ENCODE measurements at places on chromosomes 3 and 15.

- DNase-seq: peak; percentile 21
Observed at GRCh38 chr3:73270839-73271483, 209.5 kb downstream of the EBLN2 start.

GRCh38 chr15:22890296-22890695 lies 51.8 kb downstream of the NIPA2 start:
- DNase-seq: no peak

- DNase-seq: peak; percentile 77
Observed at GRCh38 chr3:100333970-100334487, 528 bp upstream of the NIT2 start.

DNA sequence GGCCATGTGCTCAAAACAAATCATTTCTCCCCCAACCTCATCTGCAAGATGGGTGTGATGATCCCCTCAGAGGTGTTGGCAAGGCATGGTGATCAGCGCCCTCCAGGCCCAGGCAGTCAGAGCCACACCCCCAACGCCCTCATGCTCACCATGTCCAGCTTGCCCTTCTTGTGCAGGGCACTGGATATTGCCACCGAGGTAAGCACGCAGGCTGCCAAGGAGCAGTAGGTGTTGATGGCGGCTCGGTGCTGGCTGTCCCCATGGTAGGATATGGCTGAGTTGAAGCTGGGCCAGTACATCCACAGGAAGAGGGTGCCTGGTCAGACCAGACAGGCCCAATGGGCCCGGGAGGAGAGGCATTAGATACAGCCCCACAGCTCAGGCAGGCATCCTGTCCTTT lies 17.2 kb downstream of the RHCG start:
- DNase-seq: no peak

DNA sequence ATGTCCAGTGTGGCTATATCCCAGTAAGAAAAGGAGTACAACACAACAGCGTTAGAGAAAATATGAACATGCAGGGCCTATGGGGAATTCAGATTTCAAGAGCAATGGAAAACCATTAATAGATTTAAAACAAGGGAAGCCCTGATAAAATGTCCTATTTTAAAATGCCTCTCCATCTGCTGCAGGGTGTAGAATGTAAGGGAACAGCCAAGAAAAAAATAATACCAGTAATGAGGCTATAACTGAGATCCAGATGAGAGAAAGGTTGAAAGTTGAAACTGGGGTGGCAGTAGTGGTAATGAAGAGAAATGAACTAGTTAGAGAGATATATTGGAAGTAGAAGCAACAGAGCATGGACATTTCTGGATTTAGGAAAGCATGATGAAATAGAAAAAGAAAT lies 226.1 kb downstream of the KCNMB2 start:
- no peak for DNase-seq

DNA sequence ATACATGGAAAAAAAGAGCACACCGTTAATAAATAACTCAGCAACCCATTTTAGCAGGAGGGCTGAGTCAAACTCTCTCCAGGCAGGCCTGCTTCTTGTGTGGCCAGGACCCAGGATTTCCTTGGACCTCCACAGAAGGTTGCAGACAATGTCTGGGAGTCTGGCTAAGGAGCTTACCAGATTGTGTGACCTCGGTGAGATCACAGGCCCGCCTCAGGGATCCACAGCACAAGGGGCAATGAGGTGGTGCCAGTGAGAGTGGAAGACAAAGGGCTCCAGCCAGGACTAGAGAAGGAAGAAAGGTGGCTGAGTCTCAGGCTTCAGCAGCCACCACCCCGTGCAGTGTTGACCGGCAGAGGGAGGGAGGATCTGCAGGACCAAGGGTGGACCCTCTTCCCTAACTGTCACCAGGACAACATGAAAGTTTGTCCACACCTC lies 32.2 kb upstream of the SEC22A start:
- no peak for DNase-seq

- peak; percentile 84 for DNase-seq
Observed at GRCh38 chr3:125055913-125056745, at the start of gene HEG1. TSS of gene HEG1 (minus strand) at chr3:125055997. CDS start at chr3:125055890, 107 bp downstream.

DNA sequence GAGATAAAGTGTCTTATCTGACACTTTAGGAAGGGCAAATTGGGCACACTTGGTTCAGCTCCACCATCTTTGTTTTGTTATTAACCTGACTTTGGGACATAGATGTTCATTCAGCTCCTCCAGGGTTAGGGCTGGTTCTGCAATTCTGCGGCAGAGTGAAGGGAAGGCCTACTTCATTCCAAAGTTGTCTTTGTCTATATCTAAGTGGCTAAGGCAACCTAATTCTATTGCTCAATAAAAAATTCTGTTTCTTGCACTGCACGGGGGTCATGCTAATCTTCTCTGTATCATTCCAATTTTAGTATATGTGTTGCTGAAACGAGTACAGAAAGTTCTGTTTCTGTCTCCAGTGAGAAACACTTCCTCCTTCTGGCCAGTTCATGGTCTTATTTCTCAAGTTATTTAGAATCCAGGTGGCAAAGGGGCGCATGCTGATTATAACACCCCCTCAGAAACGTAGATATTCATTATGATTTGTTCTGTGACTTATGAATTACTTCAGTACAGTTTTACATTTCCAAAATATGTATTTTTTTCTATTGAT lies 53.5 kb downstream of the PFN2 start:
- DNase-seq: no peak

- peak; percentile 1 for DNase-seq
Observed at GRCh38 chr3:162704238-162704637, 1207.6 kb downstream of the OTOL1 start.

GRCh38 chr15:70532531-70533186 lies 230.7 kb downstream of the UACA start:
- no peak for DNase-seq

DNA sequence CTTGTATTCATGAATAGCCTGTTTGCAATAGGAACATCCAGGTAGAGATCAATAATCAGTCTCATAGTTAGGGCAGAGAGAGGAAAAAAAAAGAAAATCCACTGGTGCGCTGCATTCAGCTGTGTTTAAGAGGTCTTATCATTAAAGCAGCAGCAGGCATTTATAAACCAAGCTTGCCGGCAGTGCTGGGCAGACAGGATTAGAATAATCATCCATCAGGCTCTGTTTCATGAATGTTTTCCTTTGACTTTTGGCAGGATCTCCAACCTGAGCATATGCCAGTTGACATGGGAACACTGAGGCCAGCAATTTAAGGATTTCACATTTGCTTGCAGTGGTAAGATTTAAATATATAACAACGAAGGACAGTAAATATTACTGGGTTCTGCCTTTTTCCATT lies 305.2 kb upstream of the SEMA6D start:
- DNase-seq: no peak

- no peak for DNase-seq
Observed at GRCh38 chr15:77393471-77393840, 26.4 kb downstream of the PEAK1 start.

GRCh38 chr15:63997715-63998442 lies 48.4 kb downstream of the DAPK2 start:
- DNase-seq: no peak

- no peak for DNase-seq
Observed at GRCh38 chr3:42053476-42053875, 37.7 kb upstream of the TRAK1 start.

DNA sequence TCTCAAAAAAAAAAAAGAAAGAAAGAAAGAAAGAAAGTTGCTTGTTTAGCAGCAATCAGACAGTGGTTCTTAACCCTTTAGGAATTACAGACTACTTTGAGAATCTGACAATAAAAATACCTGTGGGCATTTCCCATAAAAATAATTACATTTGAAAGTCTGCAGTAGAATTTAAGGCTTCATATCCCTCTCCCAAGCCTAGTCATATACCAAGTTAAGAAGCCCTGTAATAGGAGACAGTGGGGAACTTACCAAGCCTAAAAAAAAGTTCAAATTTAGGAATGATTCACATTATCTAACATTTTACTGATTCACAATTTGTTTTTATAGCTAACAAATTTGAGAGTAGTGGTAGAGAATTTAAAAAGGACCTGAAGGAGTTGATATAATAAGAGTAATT lies 47.5 kb downstream of the LRRFIP2 start:
- DNase-seq: no peak

- DNase-seq: no peak
Observed at GRCh38 chr3:112966633-112967032, 8.3 kb downstream of the CD200R1 start.

DNA sequence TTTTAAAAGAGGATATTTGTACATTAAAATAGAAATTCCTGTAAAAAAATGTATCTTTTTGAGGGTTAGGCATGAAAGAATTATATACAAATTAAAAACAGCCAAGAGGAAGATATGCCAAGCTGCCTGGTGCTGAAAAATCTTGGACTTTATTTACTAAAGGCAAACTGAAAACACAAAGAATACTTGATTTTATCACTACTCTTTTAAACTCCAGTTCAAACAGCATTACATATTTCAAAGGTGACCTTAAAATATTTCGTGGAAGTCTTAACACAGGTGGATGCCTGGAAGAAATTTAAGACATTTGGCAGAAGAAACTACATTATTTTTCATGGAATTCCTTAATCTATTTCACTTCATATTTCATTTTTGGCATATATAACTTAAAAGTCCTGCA lies 101.1 kb upstream of the SLC2A2 start:
- DNase-seq: no peak

- no peak for DNase-seq
Observed at GRCh38 chr15:58566029-58566428, 134.2 kb downstream of the LIPC start.

GRCh38 chr3:17915341-17915740 lies 172.9 kb upstream of the TBC1D5 start:
- DNase-seq: no peak

DNA sequence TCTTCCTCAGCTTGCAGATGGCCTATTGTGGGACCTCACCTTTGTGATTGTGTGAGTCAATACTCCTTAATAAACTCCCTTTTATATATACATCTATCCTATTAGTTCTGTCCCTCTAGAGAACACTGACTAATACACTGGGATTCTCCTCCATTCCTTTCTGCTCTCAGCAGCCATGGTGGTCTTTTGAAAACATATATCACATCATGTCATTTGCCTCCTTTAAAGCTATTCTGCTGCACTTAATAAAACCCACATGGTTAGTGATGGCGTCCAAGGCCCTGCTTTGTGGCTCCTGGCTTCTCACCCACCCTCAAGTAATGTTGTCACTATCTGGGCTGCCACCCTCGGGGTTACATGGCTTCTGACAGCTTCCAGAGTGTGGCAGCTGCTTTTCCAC lies 169.5 kb downstream of the CADPS start:
- DNase-seq: no peak

GRCh38 chr3:39469945-39470344 lies 2.5 kb downstream of the MOBP start:
- DNase-seq: no peak

DNA sequence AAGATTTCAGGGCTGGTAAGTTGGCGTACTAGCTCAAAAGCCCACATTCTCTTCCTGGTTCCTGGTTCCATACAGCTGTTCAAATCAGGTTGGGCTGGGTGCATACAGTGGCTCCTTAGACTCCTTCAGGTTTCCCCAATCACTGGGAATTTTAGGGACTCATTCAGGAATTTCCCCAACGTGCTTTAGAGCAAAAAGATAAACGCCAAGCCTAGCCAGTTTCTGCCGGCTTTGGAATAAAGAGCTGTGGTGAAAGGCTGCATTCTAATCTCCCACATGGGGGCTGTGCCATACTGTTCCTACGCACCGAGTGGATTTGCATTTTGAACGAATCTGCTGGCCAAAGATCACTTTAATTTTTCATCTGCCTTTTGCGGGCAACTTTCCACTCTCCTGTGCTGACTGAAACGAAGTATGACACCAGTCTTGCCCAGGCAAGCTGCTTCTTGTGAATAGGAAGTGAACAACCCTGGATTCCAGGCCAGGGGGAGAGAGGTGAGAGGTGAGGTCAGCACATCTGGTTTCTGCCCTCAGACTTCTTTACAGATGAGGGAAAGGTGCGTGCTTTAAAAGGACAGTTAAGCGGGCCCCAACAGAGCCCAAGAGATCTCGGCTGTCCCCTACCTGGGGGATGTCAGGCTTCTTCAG lies 184.2 kb upstream of the PDZRN3 start:
- DNase-seq: no peak

DNA sequence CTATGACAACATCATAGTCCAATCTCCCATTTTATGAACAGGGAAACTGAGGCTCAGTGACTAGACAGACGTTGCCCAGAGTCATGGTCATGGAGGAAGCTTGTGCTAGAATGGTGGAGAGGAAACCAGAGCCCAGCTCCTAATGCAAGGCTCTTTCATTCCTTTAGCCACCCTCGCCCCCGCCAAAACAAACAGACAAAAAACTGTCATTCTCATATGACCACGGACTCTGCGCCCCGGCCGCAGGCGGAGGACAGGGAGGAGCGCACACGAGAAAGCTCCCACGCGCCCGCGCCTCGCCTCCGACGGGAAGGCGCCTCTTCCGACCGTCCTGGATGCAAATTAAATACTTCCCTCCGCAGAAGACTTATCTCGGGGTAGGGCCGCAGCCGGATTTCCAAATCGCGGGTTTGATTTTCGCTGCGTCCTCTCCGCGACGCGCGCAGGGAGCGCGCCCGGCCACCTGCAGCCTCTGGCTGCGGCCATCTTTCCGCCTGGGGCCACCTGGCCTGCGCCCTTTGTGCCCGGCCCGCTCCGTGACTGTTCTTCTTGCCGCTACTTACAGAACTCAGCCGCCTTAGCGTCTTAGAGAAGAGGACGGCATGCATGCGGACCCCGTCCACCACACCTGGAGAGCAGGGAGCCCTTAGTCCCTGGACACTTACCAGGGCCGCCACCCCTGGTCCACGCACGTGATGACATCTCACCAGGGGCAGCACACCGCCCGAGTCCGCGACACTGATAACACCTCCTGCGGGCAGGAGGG lies 670 bp upstream of the ATP13A3 start:
- DNase-seq: peak; percentile 76

DNA sequence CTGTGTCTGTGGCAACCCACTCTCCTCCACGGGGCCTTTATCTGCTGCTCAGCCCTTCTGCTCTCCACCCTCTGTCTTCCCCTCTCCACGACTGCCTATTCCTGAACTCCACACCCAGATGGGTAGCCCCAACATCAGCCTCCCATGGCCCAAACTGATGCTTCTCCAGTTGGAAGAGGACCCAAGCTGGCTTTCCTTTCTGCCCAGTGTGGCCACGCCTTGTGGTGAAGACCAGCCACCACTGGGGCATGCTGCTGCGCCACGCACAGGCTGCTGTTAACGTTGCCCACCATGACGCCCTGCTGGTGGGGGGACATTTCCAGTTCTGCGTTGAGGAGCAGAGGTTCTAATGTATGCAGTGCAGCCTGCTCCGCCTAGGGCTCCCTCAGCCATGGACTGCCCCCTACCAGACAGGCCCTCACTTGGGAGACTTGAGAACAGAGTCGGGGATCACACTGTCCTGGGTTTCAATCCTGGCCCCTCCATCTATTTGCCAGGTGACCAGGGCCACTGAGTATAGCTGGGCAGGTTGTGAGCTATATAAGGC lies 26.9 kb downstream of the CFAP100 start:
- no peak for DNase-seq
